ENCODE measurements at places on chromosomes 16 and 17. TPM values are rescaled to one million over a fixed set of nuclear protein-coding genes. Genes with fewer than 3 reads are reported as not detected.

Gene PRSS33
- 0.36 TPM for total RNA-seq

DNA sequence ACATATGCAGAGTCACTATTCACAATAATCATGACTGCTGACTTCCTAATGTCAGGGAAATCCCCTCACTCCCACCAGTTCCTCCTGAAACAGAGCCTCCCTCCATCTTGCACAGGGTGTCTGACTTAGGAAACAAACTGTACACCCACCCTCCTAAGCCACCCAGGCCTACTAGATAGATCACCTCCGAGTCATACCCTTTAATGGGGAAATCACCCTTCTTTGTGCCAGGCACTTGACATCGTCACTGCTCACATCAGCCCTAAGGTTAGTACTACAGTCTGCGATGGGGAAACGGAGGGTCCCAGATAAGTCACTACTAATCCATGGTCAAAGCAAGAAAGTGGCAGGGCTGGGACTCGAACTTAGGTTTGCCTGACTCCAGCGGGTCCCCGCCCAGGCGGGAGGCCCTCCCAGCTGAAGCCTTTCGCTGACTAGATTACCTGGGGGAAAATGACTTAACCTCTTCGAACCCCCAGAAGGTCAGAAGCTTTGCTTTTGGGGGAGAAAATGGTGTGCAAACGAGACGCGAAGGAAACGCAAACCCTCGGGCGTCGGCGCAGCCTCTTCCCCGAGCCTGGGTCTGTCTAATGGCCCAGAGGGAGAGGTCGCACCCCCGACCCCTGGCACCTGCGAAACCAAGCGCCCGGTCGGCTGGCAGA lies 3.4 kb upstream of the MLLT6 start:
- peak; percentile 45 for DNase-seq

Gene SLFN11
- total RNA-seq = 54.4 TPM

- DNase-seq = no peak
These were observed 14.6 kb downstream of the SREBF1 start for GRCh38 chr17:17822189-17822588.

DNA sequence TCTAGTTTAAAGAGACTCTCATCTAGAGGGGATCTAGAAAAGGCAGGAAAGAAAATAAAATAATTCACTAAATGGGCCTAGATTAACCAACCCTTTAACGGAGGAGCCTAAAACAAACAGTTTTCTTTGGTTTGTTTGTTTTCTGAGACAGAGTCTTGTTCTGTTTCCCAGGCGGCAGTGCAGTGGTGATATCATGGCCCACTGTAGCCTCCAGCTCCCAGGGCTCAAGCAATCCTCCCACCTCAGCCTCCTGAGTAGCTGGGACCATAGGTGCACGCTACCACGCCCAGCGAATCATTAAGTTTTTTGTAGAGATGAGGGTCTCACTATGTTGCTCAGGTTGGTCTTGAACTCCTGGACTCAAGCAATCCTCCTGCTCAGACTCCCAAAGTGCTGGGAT lies 122.3 kb upstream of the TOB1 start:
- DNase-seq = no peak

Gene SSTR5
- not detected for total RNA-seq

- no peak for DNase-seq
These were observed 3.4 kb downstream of the SPNS1 start for GRCh38 chr16:28977703-28978662.

- DNase-seq = no peak
These were observed 89.9 kb downstream of the C16orf78 start for GRCh38 chr16:49463529-49463928.

Gene DRG2
- total RNA-seq = 59.3 TPM

Gene CES1
- total RNA-seq = not detected

Gene CTDNEP1
- total RNA-seq = 34.2 TPM

- no peak for DNase-seq
These were observed 37.9 kb downstream of the ATP2C2 start for GRCh38 chr16:84406006-84406963.

Gene CCDC40
- 1.1 TPM for total RNA-seq

- no peak for DNase-seq
These were observed 85.2 kb downstream of the SMG6 start for GRCh38 chr17:2218426-2218825.

DNA sequence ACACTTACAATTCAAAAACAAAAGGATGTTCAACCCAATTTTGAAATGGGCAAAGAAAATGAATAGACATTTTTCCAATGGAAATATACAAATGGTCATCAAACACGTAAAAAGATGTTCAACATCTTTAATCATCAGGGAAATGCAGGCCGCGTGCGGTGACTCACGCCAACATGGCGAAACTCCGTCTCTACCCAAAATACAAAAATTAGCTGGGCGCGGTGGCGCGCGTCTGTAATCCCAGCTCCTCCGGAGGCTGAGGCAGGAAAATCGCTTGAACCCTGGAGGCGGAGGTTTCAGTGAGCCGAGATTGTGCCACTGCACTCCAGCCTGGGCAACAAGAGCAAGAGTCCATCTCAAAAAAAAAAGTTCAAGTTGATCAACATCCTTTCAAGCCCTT lies 1.8 kb upstream of the CLUAP1 start:
- DNase-seq = no peak

Gene KRT9
- not detected for total RNA-seq

Gene HBA1
- not detected for total RNA-seq

Gene CD19
- not detected for total RNA-seq

DNA sequence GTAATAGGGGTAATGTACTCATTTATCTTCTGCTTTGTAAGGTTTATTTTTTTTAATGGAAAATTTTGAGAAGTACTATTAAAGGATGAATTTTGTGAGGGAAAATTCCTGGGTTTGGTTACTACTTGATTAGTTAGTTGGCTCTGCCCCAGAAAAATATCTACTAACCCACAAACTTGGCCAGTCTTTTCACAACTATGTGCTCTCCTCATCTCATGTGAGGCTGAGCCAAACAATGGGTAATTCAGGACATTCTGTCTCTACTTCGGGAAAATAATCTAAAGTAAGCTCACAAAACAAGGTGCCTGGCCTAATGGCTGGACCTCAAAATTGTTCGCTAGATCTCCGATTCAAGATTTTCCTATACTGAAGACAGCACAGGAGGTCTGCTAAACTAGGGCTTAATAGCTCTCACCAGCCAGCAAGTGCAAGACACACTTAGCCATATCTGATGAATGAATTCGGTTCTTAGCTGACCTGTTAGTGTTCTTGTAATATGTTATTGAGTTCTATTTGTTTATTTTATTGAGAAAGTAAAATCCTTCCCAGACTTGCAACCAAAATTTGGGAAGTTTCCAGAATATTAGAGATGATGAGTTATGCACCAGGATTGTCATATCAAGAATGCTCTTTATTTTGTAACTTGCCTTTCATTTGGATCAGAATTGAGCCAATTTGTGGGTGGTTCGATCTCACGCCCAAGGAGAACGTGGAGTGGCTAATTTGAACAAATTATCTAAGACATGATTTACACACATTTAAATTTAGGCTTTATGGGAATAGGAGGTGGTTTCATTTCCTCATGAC lies 5.7 kb downstream of the KCNJ16 start:
- DNase-seq = no peak

Gene KRTAP16-1
- not detected for total RNA-seq

- DNase-seq = no peak
These were observed 113.0 kb upstream of the NOG start for GRCh38 chr17:56480501-56480900.
